ENCODE measurements at places on chromosomes 6 and 20. TPM values are rescaled to one million over a fixed set of nuclear protein-coding genes. Genes with fewer than 3 reads are reported as not detected.

DNA sequence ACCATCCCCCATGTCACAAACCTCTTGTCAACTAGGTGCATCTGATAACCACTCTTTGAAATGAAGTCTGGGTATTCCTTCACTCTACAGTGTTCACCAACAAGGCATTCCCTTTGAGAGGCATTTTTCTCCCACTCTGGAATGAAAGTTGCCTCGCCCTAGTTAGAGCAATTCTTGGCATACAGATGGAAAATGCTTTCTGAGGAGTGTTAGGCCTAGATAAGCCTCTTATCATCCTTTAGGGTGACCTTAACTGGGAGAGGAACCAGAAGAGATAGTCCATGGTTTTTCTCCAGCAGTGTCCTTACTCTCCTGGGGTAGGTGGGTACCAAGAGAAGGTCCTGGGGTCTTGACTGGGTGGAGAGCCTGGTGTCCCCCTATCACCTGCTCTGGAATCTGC, 14.8 kb downstream of the CLIC5 start:
- no peak for DNase-seq

GRCh38 chr6:109894181-109894580, 83.9 kb upstream of the GPR6 start:
- DNase-seq, result no peak

- DNase-seq, result no peak
Measured at GRCh38 chr6:30334075-30334783, 7.5 kb downstream of the TRIM39 start.

- no peak for DNase-seq
Measured at GRCh38 chr6:168533414-168533813, 92.4 kb downstream of the SMOC2 start.

GRCh38 chr20:40307997-40308396, 381.0 kb downstream of the MAFB start:
- no peak for DNase-seq

GRCh38 chr6:11161031-11161956, 49.8 kb upstream of the ERVFRD-1 start:
- peak; percentile 71 for DNase-seq

GRCh38 chr6:78829407-78829806, 37.9 kb upstream of the IRAK1BP1 start:
- peak; percentile 16 for DNase-seq

- DNase-seq, result no peak
Measured at GRCh38 chr6:28875191-28875747, 48.5 kb downstream of the TRIM27 start.

- DNase-seq, result no peak
Measured at GRCh38 chr6:45148711-45149341, 179.3 kb upstream of the RUNX2 start.

GRCh38 chr6:42441697-42442081, 10.0 kb downstream of the TRERF1 start:
- no peak for DNase-seq

GRCh38 chr20:4449957-4450715, 271.6 kb upstream of the PRND start:
- DNase-seq, result peak; percentile 82

GRCh38 chr20:32559753-32560380, 25.3 kb downstream of the NOL4L start:
- no peak for DNase-seq

DNA sequence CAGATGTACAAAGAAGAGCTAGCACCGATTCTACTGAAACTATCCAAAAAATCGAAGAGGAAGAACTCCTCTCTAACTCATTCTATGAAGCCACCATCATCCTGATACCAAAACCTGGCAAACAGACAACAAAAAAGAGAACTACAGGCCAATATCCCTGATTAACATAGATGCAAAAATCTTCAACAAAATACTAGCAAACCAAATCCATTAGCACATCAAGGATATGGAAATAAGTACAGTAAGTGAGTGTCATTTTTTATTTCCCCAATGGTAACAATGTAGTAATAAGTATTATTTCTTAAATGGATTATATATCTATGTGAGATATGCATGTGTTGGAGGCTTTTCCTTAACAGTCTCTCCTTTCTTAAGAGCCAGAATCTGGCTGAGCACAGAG, 134.5 kb upstream of the SMLR1 start:
- DNase-seq, result no peak

GRCh38 chr6:139851206-139851605, 476.8 kb upstream of the CITED2 start:
- no peak for DNase-seq

DNA sequence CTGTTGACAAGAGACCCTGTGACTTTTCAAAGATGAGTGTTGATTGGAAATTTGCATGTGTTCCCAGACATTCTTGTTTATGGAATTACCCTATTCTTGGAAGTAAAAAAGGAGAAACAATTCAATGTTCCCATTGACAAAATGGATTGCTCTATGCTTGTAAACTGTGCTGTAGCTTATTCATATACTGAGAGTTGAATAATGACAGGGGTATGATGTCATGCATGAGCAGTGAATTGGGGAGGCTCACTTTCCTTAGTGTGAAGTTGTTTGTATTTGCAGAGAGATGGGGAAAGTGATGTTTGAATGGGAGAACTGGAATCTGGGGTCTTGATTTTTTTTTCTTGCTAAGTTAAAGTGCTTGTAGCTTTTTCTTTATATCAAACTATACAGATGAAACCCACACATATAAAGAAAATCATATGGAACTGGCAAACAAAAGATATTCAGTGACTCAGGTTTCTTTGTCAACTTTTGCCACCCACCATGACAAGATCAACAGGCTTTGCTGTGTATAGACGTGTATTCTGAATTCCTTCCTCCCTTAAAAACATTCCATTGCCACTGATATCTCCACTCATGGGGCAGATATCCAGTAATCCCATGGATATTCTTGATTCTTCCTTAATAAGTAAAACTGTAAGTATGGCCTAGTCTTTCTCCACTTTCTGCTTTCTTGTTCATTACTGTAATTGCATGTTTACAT, 97.8 kb upstream of the JAG1 start:
- DNase-seq, result no peak

DNA sequence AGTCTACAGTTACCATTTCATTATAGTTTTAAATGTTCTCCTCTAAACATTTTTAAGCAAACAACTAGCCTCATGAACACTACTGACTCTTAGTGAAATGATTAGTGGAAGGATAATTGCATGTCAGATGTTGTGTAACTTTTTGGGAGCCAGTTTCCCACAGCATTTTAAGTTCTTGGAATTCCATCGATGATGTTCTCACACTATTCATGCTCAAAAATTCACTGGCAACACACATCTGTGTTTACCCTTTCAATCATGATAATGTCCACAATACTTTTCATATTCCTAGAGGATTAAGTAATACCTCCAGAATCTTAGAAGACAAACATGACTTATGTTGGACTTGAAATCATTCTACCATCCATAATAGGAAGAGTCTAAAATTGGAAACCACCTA, 678.1 kb upstream of the ID4 start:
- no peak for DNase-seq

GRCh38 chr20:50645253-50646068, 45.9 kb downstream of the RIPOR3 start:
- DNase-seq, result peak; percentile 100

GRCh38 chr20:15199698-15200097, 862.3 kb upstream of the FLRT3 start:
- no peak for DNase-seq

DNA sequence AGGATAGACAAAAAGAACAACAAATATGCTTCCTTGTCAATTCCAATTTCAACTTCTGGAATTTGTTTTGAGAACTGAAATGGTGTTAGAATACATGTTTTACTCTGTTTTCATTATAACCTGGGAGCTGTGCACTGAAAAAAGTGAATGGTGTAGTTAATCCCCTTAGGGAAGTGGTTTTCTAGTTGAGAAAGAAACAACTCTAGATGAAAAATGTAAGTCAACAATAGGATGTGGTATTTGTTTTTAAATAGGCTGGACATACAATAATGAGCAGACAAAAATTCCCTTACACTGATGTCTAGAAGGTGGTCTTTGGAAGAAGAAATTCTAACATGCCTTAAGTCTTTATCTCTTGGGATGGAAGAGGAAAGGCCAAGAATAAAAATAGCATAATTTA, 59.9 kb upstream of the TINAG start:
- DNase-seq, result no peak

- DNase-seq, result no peak
Measured at GRCh38 chr20:21465799-21466198, 48.1 kb downstream of the NKX2-2 start.

GRCh38 chr6:33492093-33492492, 37.7 kb downstream of the ZBTB9 start:
- DNase-seq, result no peak

- no peak for DNase-seq
Measured at GRCh38 chr6:16496991-16497801, 258.8 kb downstream of the GMPR start.

GRCh38 chr6:146890644-146891434, 292.1 kb downstream of the ADGB start:
- DNase-seq, result no peak

F13A1 gene
- total RNA-seq, result not detected

FOXC1 gene
- 1.7 TPM for total RNA-seq

CASS4 gene
- 2.5 TPM for total RNA-seq

SAMD3 gene
- 0.96 TPM for total RNA-seq

PBOV1 gene
- total RNA-seq, result not detected

TSBP1 gene
- not detected for total RNA-seq

SAMD10 gene
- total RNA-seq, result 1.6 TPM

BRD2 gene
- 82.1 TPM for total RNA-seq

CLDN20 gene
- not detected for total RNA-seq

CCN5 gene
- total RNA-seq, result not detected

MRAP2 gene
- total RNA-seq, result 8.4 TPM

MAK gene
- total RNA-seq, result not detected

RIPPLY2 gene
- not detected for total RNA-seq

ACTL10 gene
- total RNA-seq, result 0.49 TPM
